ENCODE measurements at places on chromosomes 1 and 21.

DNA sequence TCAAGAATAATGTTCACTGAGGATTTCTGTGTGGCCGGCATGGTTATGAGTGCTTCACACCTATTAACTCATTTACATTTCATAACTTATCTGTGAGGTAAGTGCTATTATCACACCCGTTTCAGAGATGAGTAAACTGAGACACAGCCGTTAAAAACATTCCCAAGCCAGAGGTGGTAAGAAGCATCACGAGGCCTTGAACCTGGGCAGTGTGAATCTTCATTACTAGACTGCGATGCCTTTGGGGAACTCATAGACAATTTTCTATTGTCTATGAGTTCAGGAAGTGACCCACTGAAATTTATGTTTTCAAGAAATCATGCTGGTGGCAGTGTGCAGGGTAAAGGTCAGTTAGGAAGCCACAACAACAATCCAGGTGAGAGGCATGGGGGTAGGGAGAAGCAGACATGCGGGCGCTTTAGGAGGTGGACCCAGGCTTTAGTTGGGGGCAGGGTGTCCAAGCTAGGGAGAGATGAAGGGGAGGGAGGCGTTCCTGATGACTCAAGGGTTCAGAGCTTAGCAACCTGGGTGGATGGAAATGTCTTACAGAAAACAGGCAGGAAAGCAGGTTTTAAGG lies 14.5 kb downstream of the GNG12 start:
- DNase-seq: no peak

DNA sequence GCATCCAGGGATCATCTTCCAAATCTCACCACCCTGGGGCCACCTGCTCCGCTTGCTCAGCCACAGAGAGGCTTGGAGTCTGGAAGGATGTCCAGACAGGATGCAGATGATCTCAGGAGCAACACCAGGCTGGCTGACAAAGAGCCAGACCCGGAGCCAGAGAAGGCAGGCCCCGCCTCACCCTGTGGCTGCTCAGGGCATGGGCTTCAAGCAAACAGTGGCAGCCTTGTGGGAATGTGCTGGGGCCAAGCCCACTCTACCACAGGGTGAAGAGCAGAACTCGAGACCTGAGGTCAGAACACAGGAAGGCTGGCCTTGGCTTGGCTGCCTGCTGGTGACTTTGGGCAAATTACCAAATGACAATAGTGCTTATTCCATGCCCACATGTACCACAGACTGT lies 45.5 kb downstream of the MRPL37 start:
- no peak for DNase-seq

DNA sequence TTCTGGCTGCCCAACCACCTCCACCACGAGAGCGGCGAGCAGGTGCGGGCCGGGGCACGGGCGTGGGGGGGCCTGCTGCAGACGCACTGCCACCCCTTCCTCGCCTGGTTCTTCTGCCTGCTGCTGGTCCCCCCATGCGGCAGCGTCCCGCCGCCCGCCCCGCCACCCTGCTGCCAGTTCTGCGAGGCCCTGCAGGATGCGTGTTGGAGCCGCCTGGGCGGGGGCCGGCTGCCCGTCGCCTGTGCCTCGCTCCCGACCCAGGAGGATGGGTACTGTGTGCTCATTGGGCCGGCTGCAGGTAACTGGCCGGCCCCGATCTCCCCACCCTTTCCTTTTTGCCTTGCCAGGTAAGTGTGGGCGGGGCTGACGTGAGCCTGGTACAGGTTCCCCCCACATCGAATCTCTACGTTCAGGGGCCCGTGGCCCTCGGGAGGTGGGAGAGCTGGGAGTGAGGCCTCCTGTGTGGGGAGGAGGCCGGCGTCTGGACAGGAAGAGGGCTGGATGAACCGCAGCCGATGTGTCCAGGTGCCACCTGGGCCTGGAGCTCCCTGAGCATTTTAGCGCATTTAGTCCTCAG lies 51.7 kb downstream of the COL18A1 start:
- DNase-seq: no peak

- no peak for DNase-seq
These were observed 24.7 kb downstream of the CAPN9 start for GRCh38 chr1:230771773-230772354.
